ENCODE measurements at places on chromosomes 3 and 15. TPM values are rescaled to one million over a fixed set of nuclear protein-coding genes. Genes with fewer than 3 reads are reported as not detected.

DNA sequence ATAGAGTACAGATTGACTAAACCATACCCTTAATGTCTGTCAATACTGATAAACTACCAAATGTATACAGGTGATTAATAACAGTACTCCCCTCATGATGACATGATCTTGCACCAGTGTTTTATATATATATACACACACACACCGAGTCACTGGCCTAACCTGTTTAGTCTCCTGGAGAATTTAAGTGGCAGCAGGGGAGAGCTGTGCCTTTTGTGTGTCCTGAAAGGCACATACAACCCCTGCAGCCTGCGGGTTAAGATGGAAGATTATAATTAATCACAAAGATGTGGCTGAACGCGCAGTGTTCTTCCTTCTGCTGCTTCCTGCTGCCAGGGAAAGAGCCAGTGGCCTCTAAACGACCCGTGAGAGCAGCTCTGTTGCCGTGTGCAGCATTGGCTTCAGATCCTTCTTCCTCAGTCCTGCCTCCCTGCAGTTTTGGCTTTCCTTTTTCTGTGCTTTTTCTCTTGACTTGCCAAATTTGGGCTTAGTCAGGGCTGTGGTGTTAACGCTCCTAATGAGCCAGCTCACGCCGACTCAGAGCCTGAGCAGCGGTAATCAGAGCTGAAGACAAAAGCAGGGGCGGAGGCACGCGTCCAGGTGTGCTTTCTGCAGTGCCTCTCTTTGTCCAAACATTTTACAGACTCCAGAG is 42.5 kb upstream of the UBE3A start:
- peak; percentile 30 for DNase-seq

DNA sequence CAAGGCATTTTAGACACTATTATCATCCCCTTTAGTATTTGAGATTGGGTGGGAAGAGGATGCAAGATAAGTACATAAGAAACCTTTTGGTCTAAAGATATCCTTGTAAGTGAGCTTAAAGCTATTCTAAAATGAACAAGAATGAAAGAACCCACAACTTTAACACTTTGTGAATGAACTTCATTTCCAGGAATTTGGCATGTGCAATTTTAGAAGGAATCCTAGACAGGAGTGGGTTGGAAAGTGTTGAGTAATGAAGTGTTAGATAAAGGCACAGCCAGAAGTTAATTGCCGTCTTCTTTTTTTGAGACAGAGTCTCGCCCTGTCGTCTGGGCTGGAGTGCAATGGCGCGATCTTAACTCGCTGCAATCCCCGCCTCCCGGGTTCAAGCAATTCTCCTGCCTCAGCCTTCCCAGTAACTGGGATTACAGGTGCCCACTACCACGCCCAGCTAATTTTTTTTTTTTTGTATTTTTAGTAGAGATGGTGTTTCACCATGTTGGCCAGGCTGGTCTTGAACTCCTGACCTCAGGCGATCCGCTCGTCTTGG is 13.2 kb upstream of the TEX9 start:
- DNase-seq = no peak

- DNase-seq = no peak
These were observed 77.8 kb downstream of the EFL1 start for GRCh38 chr15:82184776-82185175.

GRCh38 chr15:60421544-60421943 is 23.8 kb upstream of the ANXA2 start:
- DNase-seq = no peak

GRCh38 chr3:133296981-133297380 is 102.9 kb upstream of the BFSP2 start:
- no peak for DNase-seq

DNA sequence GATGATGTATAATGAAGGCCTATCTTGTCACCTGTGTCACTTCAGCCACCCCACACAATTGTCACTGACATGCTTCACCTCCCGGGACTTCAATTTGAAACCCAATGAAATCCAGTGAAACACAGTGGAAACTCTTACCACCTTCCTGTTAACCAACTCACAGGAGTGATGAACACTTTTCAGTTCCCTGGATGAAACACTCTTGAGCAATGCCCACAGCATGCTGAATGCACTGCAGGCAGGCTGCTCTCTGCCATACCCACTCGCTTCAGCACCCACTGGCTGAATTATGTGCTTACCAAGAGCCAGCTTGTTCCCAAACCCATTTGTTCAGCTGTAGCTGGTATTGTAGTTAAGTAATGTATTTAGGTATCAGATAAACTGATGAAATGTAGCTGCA is 47.0 kb downstream of the MAP2K1 start:
- DNase-seq = no peak

DNA sequence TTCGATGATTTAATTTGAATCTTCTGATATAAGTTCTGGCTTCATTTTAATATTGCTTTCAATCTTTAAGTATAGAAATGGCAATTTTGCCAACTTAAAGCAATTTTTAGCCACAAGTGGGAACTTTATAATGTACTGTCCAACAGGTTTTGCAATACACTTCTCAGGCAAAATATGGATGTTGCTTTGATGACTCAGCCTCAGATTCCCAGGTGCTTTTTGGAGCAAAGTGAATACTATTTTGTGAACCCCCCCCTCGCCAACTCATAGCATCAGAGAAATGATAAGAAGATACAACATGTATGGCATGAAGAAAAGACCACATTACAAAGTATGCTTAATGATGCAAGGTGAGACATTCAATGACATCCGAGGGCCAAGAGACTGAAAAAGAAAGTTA is 158.1 kb downstream of the GABRB3 start:
- no peak for DNase-seq

DNA sequence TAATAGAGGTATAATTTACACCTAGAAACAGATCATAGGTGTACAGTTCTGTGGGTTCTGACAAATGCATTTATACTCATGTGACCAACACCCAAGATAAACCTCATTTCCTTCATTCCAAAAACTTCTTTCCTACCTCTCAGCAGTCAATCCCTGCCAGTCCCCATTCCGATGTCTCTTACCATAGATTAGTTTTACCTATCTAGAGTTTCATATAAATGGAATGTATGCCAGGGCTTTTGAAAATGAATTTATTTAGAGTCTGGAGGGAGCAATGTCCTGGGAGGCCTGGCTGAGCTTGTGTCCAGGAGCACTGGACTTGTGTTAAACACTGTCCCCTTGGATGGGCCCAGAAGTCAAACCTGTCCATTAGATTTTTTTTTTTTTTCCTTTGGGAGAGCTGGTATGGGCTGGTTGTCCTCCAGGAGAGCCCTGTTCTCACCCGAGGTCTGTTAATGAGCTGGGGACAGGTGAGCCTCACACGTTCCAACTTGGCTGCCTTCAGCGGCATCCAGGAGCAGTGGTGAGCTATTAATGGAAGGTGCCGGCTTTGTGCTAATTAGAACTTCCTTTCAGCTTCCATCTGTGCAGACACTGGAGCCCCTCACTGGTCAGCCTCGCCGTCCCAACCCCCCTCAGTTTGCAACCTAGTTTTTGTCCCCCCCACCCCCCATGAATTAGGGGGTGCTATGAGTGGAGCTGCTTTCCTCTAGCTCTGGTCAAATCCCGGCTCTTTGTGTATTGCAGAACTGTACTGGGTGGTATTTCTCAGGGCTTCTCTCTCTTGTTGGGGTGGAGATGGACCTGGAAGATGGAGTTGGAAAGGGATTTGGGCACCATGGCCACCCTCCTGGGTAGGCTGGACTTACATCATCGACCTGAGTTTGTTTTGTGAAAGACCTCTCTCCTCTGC is 40.7 kb upstream of the POLG start:
- DNase-seq = no peak

GRCh38 chr3:57958642-57959422 is 49.4 kb upstream of the FLNB start:
- DNase-seq = no peak

GRCh38 chr3:18527691-18528090 is 102.6 kb upstream of the SATB1 start:
- no peak for DNase-seq

- DNase-seq = no peak
These were observed 26.3 kb downstream of the FSTL1 start for GRCh38 chr3:120424506-120424905.

DNA sequence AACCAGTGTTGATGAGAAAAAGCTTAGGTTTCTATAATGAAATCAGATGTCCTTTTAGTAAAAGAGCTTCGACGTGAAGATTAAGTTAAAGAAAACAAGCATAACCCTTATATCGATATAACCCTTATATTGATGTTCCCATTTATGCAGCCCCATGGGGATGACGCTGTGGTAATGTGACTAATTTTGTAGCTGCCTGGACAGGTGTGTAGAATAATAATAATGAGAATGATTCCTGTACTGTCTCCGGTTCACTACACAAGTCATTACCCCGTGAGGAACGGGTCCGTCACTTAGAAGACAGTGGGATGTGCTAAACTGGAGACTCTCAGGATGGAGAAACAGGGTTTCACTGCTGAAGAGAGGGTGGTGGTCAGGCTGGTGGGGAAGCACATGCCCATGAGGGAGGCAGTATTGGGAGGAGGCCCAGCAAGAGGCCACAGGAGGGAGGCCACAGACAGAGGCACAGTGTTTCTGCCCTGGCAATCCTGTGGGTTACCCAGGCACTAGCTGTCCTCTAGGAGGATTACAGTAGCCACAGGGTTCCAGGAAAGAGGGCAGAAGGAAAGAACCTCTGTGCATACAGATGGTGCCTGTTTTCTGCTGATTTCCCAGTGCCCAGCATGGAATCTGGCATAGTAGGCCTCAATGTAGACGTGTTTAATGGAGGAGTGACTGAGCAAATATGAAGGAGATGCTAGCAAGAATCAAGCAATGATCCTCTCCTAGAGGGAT is 191.1 kb upstream of the TSC22D2 start:
- DNase-seq = no peak

DNA sequence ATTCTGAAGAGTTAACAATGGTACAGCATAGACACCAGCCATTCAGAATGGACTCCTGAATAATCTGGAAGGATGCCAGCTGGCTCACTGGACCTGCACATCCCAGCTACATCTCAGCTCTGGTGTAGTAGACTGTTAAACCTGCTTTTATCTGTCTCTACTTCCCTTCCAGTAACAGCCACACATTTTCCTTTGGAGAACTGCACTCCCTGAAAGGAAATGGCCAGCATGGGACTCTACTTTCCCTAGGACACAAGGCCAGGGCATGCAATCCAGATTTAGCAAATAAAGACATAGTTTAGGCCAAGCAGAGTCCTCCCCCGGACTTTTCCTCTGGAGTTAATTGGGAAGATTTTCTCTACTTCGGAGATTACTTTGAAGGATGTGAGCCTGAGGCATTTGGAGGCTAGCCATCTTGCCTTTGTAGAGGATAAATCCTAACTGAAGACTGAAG is 82.7 kb upstream of the TCF12 start:
- DNase-seq = no peak

GRCh38 chr3:6392123-6392522 is 468.8 kb upstream of the GRM7 start:
- DNase-seq = no peak

- no peak for DNase-seq
These were observed 2.1 kb upstream of the RYK start for GRCh38 chr3:134252766-134253165.

- no peak for DNase-seq
These were observed 3.7 kb upstream of the SLCO2A1 start for GRCh38 chr3:134033315-134033996.

DNA sequence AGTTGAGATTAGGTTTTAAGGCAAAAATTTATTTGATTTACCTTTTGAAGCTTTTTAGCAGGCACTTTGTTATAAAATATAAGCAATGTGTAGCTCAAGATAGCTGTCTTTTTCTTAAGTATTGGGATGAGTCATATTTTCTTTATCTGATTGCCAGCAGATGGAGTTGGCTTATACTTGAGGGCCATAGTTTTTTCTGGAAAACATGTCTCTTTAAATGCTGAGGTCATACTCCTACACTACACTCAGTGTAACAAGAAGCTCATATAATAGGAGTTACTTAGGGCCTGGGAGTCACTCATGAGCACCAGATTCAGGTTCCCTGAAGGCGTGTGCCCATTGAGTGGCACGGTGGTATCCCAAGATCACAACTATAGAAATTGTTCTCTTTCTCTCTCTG is 579.8 kb downstream of the EDEM1 start:
- DNase-seq = no peak

GRCh38 chr3:197447057-197447456 is 108.7 kb downstream of the BDH1 start:
- no peak for DNase-seq

DNA sequence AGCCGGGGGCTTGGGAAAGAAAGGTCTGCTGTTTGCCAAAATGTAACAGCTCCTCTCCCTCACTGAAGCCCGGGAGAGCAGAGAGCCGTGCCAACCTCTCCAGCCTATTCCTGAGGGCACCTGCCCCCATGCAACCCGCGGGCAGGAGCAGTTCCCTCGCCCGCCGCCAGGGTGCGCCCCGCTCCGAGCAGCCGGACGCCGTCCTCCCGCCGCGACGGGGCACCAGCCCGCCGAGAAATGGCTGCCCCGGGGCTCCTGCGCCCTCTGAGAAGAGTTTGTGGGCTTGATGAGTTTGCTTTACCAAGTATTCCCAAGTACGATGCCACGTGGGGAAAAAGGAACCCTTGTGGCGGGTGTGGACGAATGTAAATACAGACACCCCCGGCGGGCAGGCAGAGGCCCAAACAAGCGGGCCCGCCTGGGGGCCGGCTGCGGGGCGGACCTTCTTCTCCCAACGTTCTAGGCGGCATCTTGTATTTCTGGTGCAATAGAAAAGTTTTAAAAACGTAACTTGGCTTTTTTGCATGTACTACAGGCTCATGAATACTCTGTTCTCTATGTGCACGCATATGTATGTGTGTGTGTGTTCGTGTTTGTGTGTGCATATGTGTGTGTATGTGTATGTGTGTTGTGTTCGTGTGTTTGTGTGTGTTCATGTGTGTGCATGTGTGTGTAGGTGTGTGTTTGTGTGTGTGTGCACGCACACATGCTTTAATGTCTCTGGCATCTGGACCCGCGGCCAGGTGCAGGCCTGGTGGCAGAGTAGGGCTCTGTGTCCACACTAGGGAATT is 162.9 kb downstream of the CHSY1 start:
- DNase-seq = peak; percentile 67

DNA sequence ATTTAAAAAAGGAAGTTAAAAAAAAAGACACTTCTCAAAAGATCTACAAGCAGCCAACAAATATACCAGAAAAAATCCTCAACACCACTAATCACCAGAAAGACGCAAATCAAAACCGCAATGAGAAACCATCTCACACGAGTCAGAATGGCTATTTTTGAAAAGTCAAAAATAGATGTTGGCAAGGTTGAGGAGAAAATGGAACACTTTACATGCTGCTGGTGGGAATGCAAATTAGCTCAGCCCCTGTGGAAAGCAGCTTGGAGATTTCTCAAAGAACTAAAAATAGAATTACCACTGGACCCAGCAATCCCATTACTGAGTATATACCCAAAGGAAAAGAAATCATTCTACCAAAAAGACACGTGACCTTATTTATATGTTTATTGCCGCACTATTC is 574.7 kb upstream of the ADAMTS9 start:
- DNase-seq = no peak

The SLC24A5 gene
- 0.41 TPM for total RNA-seq

The GNAT1 gene
- not detected for total RNA-seq

The ABHD10 gene
- total RNA-seq = 85.6 TPM

The BNC1 gene
- 0.41 TPM for total RNA-seq

The USP4 gene
- 22.0 TPM for total RNA-seq

The SORD gene
- 4.5 TPM for total RNA-seq

The LOXL1 gene
- 2.4 TPM for total RNA-seq
